ENCODE measurements at places on chromosomes 2 and 18. TPM values are rescaled to one million over a fixed set of nuclear protein-coding genes. Genes with fewer than 3 reads are reported as not detected.

DNA sequence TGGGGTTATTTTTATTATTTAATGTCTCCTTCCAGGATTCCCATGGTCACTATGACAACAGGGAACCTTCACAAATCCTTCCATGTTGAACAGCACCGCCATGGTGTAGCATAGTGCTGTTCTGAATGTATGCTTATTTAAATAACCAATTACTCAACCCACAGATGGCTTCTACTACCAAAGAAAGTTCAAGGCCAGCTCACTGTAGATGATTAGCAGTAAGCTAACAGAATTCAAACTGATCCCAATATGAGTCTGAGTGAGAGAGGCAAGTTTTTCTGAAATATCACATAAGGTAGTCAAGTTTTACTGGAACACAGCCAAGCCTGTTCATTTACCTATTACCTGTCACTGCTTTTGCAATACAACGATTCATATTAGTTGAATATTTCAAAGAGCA is 51.2 kb downstream of the CLASP1 start:
- H3K27ac ChIP-seq: no peak overlapping the region
- no peak for DNase-seq
- H3K27me3 ChIP-seq: no peaks in the 10 kb centered on the region
- H3K36me3 ChIP-seq: no peaks in the 10 kb centered on the region
- H3K4me1 ChIP-seq: peaks cover 18% of the 10 kb centered on the region

DNA sequence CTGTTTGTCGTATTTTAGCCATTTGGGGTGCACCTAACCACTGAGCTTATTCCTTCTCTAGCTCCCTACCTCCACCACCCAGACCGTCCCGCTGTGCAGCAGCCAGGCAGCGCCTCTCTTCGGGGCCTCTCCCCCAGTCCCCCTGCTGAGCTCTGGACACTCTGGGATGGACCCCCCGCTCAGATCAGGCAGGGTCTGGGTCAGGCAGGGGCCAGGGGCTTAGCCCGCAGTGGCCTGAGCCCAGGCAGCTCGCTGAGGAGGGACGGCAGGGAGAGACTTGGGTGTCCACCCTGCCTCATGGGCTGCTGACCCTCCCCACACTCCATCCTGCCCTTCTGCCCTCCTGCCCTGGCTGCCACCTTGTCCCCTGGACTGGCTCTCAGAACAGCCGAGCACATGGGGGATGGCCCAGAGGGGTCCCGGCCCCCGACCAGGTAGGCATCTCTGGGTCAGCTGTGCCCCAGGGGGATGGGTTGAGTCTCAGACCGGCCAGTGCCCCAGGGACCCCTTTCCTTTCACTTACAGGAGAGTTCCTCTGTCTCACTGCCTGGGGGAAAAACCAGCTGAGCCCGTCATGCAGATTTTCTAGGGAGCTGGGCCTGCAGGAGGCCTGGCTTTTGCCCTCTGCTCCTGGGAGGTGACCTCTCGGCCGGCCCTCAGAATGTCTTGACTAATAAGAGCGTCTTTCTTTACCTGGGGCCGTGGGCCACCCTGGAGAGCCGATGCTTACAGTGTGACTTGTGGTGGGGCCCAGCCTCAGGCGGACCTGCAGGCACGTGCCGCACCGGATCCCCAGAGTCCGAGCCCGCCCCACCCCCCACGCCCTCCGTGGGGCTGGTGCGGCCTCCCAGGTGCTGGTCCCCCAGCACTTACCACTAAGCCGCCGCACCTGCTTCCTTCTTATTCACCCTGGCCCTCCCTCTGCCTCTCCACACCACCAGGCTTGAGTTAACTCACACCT is 22.8 kb upstream of the PXDN start:
- H3K4me1 ChIP-seq: no peaks in the 10 kb centered on the region
- DNase-seq: no peak
- H3K36me3 ChIP-seq: no peaks in the 10 kb centered on the region
- H3K4me3 ChIP-seq: no peak overlapping the region

- peaks cover 14% of the 10 kb centered on the region for H3K36me3 ChIP-seq
- H3K4me1 ChIP-seq: no peaks in the 10 kb centered on the region
- no peak overlapping the region for H3K27ac ChIP-seq
- H3K27me3 ChIP-seq: no peaks in the 10 kb centered on the region
- H3K4me3 ChIP-seq: no peak overlapping the region
- no peak for DNase-seq
Observed at GRCh38 chr2:175937216-175937615, 64.9 kb downstream of the LNPK start.

- no peak overlapping the region for H3K4me3 ChIP-seq
- H3K4me1 ChIP-seq: peaks cover 10% of the 10 kb centered on the region
- no peak for DNase-seq
- H3K36me3 ChIP-seq: no peaks in the 10 kb centered on the region
- no peak overlapping the region for H3K27ac ChIP-seq
Observed at GRCh38 chr2:144326825-144327224, 193.1 kb downstream of the ZEB2 start.

GRCh38 chr2:222445227-222445626 is 20.9 kb downstream of the SGPP2 start:
- no peak overlapping the region for H3K4me3 ChIP-seq
- no peak for DNase-seq
- H3K4me1 ChIP-seq: peaks cover 6% of the 10 kb centered on the region
- H3K27ac ChIP-seq: no peak overlapping the region
- H3K27me3 ChIP-seq: no peaks in the 10 kb centered on the region

GRCh38 chr2:150919901-150920300 is 341.8 kb downstream of the RBM43 start:
- H3K4me1 ChIP-seq: no peaks in the 10 kb centered on the region
- no peak overlapping the region for H3K27ac ChIP-seq
- H3K4me3 ChIP-seq: no peak overlapping the region
- no peak for DNase-seq
- no peaks in the 10 kb centered on the region for H3K27me3 ChIP-seq

- H3K4me3 ChIP-seq: no peak overlapping the region
- DNase-seq: no peak
- H3K36me3 ChIP-seq: no peaks in the 10 kb centered on the region
- no peaks in the 10 kb centered on the region for H3K27me3 ChIP-seq
Observed at GRCh38 chr18:29501952-29502351, 1325.0 kb upstream of the CDH2 start.

GRCh38 chr2:102520009-102520408 is 47.0 kb downstream of the SLC9A4 start:
- no peaks in the 10 kb centered on the region for H3K4me1 ChIP-seq
- no peak overlapping the region for H3K27ac ChIP-seq
- H3K4me3 ChIP-seq: no peak overlapping the region
- no peak for DNase-seq
- no peaks in the 10 kb centered on the region for H3K36me3 ChIP-seq
- H3K27me3 ChIP-seq: no peaks in the 10 kb centered on the region

DNA sequence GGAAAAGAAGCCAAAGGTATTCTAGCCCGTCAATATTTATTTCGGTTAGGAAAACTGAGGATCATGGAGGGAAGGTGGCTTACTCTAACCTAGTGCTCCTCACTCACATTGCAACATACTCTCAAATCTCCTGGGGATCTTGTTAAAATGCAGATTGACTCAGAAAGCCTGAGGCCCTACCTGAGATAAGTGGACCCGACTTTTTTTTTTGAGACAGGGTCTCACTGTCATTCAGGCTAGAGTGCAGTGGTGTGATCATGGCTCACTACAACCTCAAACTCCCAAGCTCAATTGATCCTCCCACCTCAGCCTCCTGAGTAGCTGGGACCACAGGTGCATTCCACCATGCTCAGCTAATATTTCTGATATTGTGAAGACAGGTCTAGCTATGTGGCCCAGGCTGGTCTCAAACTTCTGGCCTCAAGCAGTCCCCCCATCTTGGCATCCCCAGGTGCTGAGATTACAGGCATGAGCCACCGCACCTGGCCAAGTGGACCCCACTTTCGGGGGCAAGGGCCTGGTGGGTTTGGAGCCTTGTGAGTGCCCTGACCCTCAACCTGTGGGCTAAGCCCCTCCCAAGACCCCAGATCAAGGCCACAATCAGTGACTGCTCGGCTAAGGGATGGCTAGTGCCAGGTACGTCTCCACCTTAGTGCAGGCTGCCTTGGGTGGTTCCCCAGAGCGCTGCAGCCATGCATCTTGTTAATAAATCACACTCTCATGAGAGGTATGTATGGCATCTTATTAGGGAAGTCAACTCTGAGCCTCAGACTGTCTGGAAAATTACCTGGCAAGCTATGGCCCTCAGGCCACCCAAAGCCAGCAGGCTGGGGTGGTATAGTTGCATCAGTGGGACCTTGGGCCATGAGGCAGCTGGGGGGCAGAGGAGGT is 1.1 kb upstream of the NEURL3 start:
- H3K27ac ChIP-seq: no peak overlapping the region
- H3K27me3 ChIP-seq: peaks cover 4% of the 10 kb centered on the region
- H3K4me3 ChIP-seq: no peak overlapping the region
- H3K4me1 ChIP-seq: peaks cover 34% of the 10 kb centered on the region

- no peak for DNase-seq
- no peak overlapping the region for H3K27ac ChIP-seq
- H3K4me1 ChIP-seq: no peaks in the 10 kb centered on the region
- H3K4me3 ChIP-seq: no peak overlapping the region
Observed at GRCh38 chr18:58409802-58410445, 219.0 kb downstream of the ALPK2 start.

DNA sequence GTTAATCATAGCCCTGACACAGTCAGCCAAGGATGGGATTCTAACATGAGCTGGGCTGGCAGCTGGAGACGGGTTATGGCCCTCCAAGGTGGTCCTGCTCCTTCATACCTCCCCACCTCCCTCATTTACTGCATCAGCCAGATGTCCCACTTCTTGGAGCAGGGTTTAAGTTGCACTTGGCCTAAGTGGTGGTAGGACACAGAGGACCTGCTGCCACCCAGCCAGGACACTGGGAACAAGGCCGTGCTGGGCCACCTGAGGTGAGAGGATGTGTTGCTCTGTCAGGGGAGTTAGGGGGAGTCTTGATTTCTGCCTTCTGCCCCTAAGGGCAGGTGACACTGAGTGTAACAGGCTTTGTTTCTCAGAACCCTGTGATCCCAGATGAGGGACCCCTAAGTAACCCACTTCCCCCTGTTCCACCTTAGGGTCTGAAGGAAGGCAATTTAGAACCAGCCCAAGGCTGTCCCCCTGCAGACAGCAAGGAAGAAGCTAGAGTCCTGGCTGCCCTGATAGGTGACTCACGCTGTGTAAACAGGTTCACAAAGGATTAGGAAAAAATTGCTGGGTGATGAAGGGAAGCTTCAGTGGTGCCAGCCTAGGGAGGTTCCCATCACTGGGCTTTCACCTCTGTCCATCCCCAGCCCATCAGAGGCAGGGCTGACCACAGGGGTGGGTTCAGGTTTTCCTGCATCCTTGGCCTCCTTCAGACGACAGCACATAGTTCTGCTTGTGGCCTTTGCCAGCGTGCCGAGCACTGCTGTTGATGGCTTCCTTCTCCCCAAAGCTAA is 114.3 kb upstream of the MCFD2 start:
- H3K36me3 ChIP-seq: peaks cover 66% of the 10 kb centered on the region
- no peak overlapping the region for H3K4me3 ChIP-seq
- peak overlapping the region; percentile 30 for H3K27ac ChIP-seq

- H3K36me3 ChIP-seq: no peaks in the 10 kb centered on the region
- H3K4me1 ChIP-seq: no peaks in the 10 kb centered on the region
- DNase-seq: no peak
Observed at GRCh38 chr2:317501-318424, 29.9 kb upstream of the ALKAL2 start.

GRCh38 chr2:233801357-233802131 is 23.4 kb downstream of the MROH2A start:
- no peak overlapping the region for H3K27ac ChIP-seq
- H3K27me3 ChIP-seq: no peaks in the 10 kb centered on the region
- H3K4me3 ChIP-seq: no peak overlapping the region
- H3K4me1 ChIP-seq: no peaks in the 10 kb centered on the region
- H3K36me3 ChIP-seq: no peaks in the 10 kb centered on the region
- no peak for DNase-seq

GRCh38 chr2:152473151-152473857 is 138.3 kb downstream of the FMNL2 start:
- peaks cover 26% of the 10 kb centered on the region for H3K4me1 ChIP-seq
- H3K27me3 ChIP-seq: no peaks in the 10 kb centered on the region
- H3K27ac ChIP-seq: peak overlapping the region; percentile 20
- no peaks in the 10 kb centered on the region for H3K36me3 ChIP-seq
- DNase-seq: no peak
- no peak overlapping the region for H3K4me3 ChIP-seq

DNA sequence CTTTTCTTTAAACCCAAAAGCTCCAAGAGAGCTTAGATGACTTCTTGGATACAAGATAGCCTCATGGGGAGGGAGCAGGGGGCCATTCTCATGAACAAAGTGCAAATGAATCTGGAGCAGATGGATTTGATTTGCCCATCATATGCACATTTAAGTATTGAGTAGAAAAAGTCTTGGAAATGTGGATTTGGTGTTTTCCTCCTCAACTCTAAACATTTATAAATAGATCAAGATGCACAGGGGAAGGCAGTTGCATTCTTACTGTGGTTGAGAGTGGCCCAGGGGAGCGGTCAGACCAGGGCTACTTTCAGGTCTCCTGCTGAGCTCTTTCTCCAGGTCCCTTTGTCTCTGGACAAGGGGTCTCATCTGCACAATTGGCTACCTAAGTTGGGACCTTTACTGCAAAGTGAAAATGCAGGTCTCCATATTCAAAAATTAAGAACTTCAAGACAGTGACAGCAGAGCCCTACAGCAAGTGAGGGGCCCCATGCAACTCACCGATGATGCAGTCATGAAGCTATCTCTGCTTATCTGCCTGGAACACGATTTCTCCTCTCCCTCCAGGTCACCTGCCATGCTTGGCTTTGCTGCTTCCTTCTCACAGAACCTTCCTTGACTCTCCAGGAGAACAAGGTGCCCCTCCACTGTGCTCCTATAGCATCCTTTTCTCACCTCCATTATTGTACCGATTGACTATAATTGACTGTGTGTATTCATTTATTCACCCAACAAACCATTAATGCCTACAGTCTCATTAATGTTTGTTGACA is 145.4 kb downstream of the LPIN1 start:
- no peaks in the 10 kb centered on the region for H3K4me1 ChIP-seq
- no peaks in the 10 kb centered on the region for H3K27me3 ChIP-seq
- no peak for DNase-seq

GRCh38 chr18:43422518-43422917 is 145.2 kb upstream of the SYT4 start:
- H3K4me1 ChIP-seq: no peaks in the 10 kb centered on the region
- H3K27me3 ChIP-seq: no peaks in the 10 kb centered on the region
- H3K4me3 ChIP-seq: no peak overlapping the region
- H3K36me3 ChIP-seq: no peaks in the 10 kb centered on the region
- no peak overlapping the region for H3K27ac ChIP-seq

- no peaks in the 10 kb centered on the region for H3K4me1 ChIP-seq
- H3K36me3 ChIP-seq: no peaks in the 10 kb centered on the region
- H3K4me3 ChIP-seq: no peak overlapping the region
Observed at GRCh38 chr2:10524341-10524740, 76.2 kb upstream of the ODC1 start.

Gene CFC1
- 0.38 TPM for total RNA-seq

Gene RIT2
- total RNA-seq: not detected

Gene EVX2
- total RNA-seq: not detected

Gene IAH1
- 39.0 TPM for total RNA-seq

Gene GNLY
- total RNA-seq: 18.5 TPM

Gene HOXD3
- total RNA-seq: 1.7 TPM

Gene GKN2
- 77.2 TPM for total RNA-seq

Gene SIX2
- not detected for total RNA-seq

Gene FAM117B
- total RNA-seq: 9.8 TPM

Gene MERTK
- 17.3 TPM for total RNA-seq

Gene FBXO41
- 2.1 TPM for total RNA-seq

Gene CAB39
- total RNA-seq: 78.9 TPM

All from upper lobe of right lung (tissue), 1 donor.